ENCODE measurements at places on chromosomes 3 and 15.
A peak's percentile ranks its signal among the peaks of the same experiment; 100 is the strongest.

GRCh38 chr3:175914785-175915184, 1055.7 kb downstream of the NAALADL2 start:
- DNase-seq = no peak

GRCh38 chr15:70299931-70300869, 202.5 kb upstream of the TLE3 start:
- peak; percentile 89 for DNase-seq

GRCh38 chr15:38809621-38810020, 245.0 kb upstream of the RASGRP1 start:
- DNase-seq = no peak

- no peak for DNase-seq
Measured at GRCh38 chr15:55737373-55737772, 5.6 kb downstream of the PRTG start.

DNA sequence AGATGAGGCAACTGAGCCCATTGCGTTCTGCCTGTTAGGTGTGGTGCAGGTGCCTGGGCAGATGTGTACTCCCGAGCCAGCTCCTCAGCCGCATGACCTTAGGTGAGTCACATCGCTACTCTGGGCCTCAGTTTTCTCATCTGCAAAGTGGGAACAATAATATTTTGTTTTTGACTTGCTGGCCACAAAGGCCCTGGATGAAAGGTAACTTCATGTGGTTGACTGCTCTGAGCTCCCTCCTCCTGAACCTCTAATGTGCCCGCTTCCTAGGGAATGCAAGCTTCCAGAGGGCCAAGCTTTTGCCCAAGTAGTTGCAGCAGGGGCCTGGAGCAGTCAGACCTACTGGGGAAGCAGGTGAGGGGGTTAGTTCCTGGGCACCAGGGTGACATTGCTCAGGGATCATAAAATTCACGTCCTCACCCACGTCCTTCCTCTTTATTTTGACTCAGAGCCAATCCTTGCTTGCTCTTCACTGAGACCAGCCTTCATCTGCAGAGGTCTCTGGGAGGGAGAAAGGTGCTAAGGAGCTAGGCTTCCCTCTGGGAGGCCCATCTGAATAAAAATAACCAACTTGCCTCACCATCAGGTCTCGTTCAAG, 149.0 kb upstream of the TLE3 start:
- no peak for DNase-seq

GRCh38 chr3:57556459-57557084, 498 bp downstream of the PDE12 start:
- peak; percentile 59 for DNase-seq

GRCh38 chr15:26171266-26171665, 308.1 kb upstream of the ATP10A start:
- DNase-seq = no peak

GRCh38 chr3:151979906-151980305, 106.5 kb downstream of the SUCNR1 start:
- no peak for DNase-seq

GRCh38 chr3:41073190-41073589, 126.1 kb upstream of the CTNNB1 start:
- DNase-seq = no peak

DNA sequence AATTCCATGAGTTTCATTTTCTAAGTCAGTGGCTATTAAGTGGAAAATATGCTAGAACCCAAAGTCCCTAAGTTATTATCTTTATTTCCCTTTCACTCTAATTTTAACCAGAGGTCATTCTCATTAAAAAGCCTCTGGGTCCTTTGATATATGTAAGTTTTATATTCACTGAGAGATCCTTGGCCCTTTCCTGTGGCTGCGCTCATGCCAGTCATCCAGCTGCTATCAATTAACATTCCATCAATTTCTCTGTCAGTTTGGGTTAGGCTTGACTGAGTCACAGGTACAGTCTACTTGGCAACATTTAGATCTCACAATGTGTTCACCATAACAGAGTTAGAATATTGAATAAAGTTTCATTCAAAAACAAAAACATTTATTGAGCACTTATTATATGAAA, 58.0 kb upstream of the FBN1 start:
- no peak for DNase-seq

- no peak for DNase-seq
Measured at GRCh38 chr3:160837394-160837980, 81.5 kb downstream of the PPM1L start.

DNA sequence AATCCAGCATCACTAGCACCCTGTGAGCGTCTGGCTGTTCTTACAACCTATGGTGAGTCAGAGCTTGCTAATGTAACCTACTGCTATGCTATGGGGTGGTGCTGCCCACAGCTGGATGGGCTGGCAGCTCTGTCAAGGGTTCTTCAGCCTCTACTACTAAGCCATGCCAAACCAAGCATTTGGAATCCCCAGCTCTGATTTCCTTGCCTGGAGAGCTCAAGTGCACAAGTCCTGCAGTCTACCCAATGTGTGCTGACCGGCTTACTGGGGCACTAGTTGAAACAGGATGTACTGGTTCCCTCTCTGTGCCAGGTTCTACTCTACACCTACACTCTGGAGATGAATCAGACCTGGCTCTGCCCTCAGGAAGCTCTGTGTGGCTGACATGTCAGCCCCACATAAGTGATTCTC, 4.2 kb downstream of the TEX264 start:
- DNase-seq = peak; percentile 62

GRCh38 chr15:36844534-36844998, 255.8 kb downstream of the MEIS2 start:
- no peak for DNase-seq

- DNase-seq = no peak
Measured at GRCh38 chr3:14989943-14990779, 42.8 kb downstream of the NR2C2 start.

GRCh38 chr3:123153125-123154019, 48.4 kb upstream of the SEC22A start:
- no peak for DNase-seq

GRCh38 chr15:91922646-91923547, 69.4 kb downstream of the SLCO3A1 start:
- no peak for DNase-seq

DNA sequence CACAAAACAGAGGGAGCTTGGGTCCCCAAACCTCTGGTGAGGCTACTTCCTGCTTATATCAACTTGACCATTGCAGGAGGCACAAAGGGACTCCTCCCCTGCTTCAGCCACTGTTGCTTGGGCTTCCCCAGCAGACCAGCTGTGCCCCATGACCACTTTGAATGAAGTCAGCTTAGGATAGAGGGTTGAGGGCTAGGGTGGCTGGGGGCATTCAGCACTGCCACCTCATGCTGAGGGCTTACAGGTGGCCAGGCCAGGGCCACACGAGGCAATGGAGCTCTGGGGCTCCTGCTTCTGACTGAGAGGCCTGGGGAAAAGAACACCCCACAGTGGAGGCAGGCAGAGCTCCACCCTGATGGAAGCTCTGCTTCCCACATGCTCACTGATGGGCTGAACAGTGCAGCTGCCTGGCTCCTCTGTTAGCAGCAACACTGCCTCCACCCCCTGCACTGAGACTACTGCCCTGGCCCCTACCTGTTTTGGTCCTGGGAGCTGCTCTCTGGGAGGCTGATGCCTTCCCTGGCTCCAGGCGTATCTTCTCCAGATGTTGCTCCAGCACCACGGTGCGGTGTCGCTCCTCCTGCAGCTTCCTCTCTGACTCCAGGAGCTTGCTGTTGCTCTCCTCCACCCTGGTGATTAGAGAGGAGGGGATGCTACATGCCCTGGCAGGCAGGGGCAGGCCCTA, 10.2 kb upstream of the HHATL start:
- no peak for DNase-seq

GRCh38 chr3:163939926-163940325, 1138.4 kb downstream of the SI start:
- no peak for DNase-seq

DNA sequence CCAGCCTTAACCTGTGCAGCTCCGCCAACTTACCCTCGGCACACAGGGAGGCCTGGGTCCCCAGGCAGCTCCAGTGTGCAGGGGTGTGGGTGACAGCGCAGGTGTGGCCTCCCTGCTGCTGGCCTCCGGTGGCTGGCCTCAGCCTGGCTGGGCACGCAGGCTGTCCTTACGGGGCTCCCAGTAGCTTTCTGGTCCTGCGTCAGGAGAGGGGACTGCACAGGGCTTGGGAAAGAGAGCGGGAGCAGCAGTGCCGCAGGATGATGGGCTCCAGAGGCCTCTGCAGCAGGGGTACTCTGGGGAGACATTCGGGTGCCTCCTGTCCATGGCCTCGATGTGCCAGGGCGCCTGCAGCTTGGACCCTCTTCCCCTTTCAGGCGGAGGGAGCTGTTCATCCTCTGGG, 9.4 kb downstream of the APBA2 start:
- no peak for DNase-seq

- DNase-seq = no peak
Measured at GRCh38 chr3:11078826-11079515, 75.3 kb upstream of the HRH1 start.

DNA sequence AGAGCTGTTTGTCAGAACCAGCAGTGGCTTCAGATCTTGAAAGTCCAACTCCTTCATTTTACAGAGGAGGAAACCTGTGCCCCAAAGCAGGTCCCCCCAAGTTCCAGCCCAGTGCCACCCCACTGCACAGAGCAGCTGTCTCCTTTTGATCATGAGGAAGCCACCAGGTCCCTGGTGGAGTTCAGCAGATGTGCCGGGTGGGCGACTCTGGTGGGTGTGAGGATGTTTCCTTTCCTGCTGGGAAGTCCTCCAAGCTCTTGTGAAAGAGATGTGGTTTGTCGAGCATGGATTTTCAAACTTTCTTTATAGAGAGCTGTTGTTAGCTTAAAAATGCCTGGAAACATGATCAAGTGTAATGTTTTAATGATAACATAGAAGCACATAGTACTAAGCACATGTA, 52.0 kb downstream of the SMAD3 start:
- no peak for DNase-seq

DNA sequence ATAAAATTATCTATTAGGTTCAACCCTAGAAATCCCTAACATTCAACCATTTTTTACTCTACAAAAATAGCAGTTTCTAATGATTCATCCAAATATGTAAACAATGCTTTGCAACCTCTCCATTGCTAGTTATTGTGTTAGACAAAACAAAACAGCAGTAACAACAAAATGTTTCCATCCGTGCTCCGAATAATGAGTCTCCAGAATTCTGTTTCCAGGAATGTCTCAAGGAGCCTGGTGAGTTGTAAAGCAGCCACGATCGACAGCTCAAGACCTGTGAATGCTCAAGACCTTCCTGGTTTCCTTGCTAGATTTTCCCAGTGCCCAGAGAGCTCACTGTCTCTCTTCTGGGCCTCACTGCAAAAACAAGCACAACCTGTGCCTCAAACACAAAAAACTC, 49.9 kb downstream of the CHRD start:
- no peak for DNase-seq

DNA sequence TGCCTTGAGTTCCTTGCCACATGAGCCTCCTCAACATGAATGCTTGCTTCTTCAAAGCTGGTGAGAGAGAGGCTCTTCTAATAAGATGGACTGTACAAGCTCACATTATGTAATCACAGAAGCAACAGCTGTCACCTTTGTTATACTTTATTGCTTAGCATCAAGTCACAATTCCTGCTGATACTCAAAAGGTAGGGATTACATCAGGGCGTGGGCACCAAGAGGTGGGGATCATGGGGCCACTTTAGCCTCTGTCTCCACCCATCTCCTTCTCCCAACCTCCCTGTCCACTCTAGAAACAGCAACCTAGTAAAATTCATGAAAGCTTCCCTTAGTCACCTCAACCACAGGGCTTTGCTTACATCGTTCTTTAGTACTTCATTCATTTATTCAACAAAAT, 95.9 kb downstream of the FAM43A start:
- no peak for DNase-seq

- no peak for DNase-seq
Measured at GRCh38 chr3:152302521-152303021, 33.8 kb downstream of the MBNL1 start.

DNA sequence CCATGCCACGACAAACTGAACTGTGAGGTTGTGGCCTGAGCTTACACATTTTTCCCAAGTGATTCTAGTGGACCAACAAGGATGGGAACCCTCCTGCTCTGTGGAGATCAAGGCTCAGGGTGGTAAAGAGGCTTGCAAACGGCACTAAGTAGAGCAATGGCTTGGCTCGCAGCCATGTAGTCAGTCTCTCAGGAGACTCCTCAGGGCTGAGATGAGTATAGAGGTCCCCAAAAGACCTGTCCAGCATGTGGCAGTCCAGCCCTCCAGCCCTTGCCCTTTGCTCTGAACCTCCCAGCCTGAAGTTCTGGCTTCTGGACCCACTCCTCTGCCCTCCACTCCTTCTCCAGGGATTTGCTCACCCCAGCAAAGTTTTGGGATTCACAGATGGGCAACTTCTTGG, 8.3 kb upstream of the CAMP start:
- no peak for DNase-seq

DNA sequence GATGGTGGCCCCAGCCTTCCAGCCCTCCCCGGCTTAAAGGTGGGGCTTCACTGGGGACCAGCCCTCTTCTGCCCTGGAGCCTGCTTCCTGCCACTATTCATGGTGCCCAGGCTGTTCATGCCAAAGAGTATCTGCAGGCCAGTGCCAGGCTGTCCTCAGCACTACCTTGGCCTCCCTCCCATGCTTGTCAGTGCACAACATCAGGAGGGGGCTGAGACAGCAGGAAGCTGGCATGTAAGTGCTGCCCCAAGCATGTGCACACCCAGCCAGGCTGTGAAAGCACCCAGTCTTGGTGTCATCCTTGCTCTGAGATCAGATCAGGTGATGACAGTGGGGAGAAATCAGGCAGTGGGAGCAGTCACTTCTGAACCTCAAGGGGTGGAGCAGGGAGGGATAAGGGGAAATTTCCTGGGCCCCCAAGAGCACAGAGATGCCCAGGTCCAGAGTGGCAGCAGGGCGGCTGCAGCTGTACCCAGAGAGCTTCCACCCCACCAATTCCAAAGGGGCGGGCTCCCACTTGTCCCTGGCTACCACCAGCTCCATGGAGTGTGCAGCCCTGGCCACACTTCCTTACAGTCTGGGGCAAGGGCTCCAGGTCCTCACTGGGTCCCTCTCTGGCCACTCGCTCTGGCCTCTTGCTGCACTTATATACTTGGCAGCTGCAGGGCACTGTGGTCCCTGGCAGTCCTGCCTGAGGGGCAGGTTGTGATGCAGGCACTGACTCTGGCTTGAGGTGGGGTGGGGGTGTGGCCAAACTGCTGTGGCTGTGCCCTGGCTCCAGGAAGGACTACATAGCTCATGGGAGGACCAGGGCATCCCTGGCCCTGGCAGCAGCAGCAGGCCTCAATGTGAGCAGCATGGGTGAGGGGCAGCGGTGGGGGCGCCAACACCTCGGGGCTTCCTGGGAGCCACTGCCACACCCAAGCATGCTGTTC, 91.4 kb upstream of the TNFSF10 start:
- no peak for DNase-seq

DNA sequence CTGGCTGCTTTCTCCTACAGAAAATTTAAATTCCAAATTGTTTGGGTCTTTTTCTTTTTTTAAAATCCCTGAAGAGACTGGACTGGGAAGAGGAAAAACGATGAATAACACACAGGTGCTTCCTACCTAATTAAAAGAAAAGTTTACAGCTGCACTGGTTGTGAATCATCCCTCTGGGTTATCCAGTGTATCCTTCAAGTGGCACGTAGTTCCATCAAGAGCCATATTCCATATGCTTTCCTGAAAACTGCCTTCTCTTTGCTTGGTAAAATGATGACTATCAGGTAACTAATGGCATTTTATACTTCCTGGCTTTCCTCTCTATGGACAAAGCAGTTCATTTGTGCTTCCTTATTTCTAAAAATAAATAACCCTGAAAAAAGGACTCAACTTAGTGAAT, 123.2 kb downstream of the MAGI1 start:
- DNase-seq = no peak
